Activated CD4-positive, alpha-beta memory T cell treated with anti-CD3 and anti-CD28 coated beads for 36 hours (primary cell): ENCODE measurements at places on chromosomes 5 and 9.

GRCh38 chr5:74192606-74193299, 447.8 kb downstream of the ENC1 start:
- no peaks in the 10 kb centered on the region for H3K4me1 ChIP-seq
- no peaks in the 10 kb centered on the region for H3K36me3 ChIP-seq
- no peak overlapping the region for H3K4me3 ChIP-seq
- H3K27me3 ChIP-seq: peaks cover 13% of the 10 kb centered on the region
- DNase-seq: no peak

DNA sequence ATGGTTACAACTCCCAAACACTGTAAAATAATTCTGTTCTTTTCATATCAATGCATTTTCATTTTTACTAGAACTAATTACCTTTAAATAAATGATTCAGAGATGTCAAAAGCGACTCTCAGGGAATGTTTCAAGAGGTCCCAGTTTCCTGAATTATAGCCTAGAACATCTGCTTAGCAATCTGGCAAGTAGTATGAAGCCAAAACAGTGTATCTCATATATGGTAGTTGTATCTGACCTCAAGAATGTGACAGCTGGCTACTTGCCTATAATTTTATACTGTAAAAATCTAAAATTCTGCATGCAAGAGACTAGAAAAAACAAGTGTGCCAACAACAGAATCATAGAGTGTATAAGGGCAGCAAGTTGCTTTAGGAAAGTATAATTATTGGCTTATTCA, 187.7 kb upstream of the POU5F2 start:
- no peak overlapping the region for H3K4me3 ChIP-seq
- no peaks in the 10 kb centered on the region for H3K27me3 ChIP-seq
- no peak for DNase-seq

- DNase-seq: no peak
- peaks cover 2% of the 10 kb centered on the region for H3K36me3 ChIP-seq
- H3K27me3 ChIP-seq: no peaks in the 10 kb centered on the region
- H3K4me3 ChIP-seq: no peak overlapping the region
Observed at GRCh38 chr5:65873181-65873750, 53.1 kb upstream of the ERBIN start.

DNA sequence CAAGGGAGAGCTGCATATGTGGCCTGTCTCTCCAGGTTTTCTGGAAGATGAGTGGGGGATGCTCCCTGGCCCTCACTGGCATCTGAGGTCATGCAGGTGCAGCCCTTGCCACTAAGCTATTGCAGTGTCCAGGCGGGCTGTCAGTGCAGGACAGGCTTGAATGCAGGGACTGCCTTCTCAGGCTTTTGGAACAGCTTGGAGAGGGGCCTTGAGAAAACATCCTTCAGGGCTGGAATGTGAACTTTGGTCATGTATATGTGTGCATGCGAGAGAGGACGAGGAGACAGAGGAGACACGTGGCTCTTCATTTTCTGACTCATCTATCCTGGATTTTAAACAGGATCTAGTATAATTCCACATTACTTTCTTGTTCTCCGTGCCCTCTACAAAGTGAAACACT, 90.3 kb downstream of the MACROH2A1 start:
- peaks cover 9% of the 10 kb centered on the region for H3K4me1 ChIP-seq
- DNase-seq: no peak
- H3K36me3 ChIP-seq: no peaks in the 10 kb centered on the region
- no peak overlapping the region for H3K4me3 ChIP-seq
